ENCODE measurements at places on chromosomes 12 and 14.

GRCh38 chr12:55624056-55624455 is 12.6 kb upstream of the OR10P1 start:
- DNase-seq = no peak

DNA sequence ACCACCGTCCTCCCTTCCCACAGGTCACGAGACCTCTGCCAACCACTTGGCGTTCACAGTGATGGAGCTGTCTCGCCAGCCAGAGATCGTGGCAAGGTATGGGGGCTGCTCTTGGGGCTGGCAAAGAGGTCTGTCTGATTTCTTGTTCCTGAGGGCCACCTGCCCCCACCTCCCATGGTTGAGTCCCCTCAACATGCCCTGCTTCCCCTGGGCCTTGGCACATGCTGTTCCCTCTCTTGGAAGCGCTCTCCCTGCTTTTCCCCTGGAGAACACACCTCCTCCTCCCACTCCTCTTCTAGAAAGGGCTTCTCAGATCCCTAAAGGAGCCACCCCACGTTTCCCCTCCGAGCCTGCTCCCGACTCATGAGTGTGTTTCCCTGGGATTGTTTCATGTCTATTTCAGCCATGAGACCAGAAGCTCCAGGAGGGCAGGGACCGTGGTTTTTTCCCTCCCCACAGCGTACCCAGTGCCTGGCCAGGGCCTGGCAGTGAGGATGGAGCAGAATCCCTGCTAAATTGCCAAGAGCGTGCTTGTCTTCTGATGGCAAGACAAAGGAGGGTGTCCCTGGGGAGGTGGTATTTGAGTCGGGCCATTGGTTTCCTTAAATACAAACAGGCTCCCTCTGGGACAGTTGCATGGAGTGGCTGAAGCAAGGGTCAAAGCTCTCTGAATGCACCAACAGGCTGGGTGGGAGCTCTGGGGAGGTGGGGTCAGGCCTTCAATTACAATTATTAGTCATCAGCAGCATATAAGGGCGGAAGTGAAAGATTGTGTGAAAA is 34.1 kb downstream of the CYP46A1 start:
- DNase-seq = no peak

GRCh38 chr12:6961695-6962284 is 8.7 kb downstream of the PHB2 start:
- DNase-seq = no peak

DNA sequence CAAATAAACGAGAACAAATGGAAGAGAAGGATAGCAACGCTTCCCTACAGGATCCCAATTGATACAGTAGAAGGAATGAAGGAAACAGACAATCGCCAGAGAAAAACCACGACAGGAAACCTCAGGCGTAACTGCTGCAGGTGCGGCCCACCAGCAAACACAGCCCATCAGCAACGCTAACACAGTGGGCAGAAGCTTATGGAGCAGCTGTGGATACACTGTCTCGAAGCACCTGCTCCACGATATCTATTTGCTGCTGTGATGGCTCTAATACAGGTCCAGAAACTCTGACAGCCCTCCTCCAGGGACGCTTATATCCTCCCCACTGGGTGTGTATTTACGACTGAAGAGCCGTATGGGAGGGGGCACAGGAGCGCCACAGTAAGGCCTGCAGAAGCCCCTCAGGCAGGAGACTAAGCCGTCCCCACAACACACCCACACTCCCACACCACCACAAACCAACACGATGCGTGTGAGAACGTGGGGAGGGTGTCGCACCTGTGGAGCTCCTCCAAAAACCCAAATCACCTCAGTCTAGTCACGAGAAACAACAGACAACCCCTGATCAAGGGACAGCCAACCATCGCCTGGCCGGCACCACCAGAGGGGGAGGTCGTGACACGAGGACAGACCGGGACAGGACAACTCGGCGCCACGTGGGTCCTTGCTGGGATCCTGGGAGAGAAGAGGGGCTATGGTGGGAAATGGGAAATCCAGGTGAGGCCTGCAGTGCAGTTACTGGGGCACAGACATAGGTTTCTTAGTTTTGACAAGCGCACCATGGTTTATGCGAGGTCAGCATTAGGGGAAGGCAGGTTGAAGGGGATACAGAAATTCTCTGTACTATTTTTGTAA is 24.0 kb downstream of the POLE start:
- no peak for DNase-seq

DNA sequence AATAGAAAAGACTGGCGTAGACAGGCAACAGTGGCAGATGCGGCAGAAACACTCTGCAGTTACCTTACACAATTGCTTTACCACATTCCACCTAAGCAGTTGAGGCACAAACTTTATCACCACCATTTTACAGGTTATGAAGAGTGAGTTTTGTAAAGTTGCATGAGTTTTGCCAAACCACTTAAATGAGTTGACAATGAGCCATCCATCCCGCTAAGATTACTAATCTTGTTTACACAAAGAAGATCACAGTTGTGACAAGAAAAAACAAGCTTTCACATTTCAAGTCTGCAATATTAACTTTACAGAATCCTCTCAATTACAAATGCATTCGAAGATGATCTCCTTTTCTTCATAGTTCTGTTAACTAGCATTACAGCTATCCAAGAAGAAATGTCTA is 1.8 kb downstream of the TMCC3 start:
- no peak for DNase-seq

GRCh38 chr12:100216337-100216736 is 15.7 kb downstream of the ACTR6 start:
- DNase-seq = no peak

DNA sequence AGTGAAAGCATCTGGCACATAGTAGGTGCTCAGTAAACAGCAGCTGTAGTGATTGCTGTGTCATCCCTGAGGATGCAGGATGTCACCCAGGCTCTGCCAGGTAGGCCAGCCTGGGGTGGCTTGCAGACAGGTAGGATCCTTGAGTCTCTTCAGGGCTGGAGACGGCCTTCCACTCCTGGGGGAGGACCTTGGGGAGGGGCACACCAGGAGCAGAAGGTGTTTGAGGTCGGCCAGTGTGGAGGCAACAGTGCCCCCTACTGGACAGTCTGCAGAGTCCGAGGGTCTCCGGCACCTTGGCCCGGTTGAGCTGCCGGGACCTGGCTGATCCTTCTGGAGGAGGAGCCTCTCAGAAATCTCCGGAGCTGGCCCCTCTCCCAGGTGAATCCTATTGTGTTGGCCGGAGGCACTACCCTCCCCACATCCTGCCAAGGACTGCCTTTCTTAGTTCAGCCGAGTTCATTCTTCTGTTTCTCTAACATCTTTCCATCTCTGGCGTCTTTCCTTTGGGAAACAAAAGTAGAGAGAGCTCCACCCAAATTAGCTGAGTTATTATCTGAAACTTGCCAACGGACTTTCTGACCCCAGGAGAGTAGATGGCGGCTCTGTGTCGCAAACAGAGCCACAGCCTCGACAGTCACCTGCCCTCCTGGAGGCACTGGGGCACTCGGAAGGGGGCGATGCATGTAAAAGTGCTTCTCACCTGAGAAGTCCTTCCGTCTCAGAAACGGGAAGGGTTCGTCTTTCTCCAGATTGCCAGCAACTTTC is 41.8 kb upstream of the CLMN start:
- DNase-seq = no peak

DNA sequence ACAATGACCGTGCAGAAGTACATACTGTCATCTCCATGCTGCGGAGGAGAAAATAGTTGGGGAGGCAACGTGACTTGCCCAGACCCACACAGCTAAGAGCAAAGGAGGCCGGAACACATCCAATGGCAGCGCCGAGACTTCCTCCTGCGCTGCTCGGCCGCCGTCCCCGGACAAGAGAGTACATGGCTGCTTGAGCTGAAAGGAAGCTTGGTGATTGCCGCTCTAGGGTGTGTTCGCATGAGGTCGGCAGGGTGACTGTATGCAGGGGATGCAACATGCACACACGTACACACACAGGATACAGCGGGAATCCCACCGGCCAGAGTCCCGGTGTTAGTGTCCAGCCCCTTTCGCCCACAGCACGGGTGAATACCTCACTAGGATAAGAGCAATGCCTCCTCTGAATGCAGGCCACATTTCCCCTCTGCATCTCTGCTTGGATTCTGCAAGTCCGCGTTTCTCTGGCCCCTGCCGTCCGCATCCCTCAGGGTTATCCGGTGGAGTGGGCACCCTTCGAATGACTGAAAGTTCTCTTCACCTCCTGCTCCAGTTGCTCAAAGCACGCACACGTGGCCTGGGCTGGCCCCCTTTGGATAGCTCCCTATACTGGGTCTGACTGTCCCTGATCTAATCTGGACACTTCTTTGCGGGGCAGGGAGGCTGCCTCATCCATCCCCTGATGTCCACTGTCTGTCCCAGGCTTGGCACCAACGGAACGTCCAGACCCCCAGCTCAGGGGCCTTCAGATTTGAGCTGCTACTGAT is 78.8 kb downstream of the GSC start:
- DNase-seq = no peak

DNA sequence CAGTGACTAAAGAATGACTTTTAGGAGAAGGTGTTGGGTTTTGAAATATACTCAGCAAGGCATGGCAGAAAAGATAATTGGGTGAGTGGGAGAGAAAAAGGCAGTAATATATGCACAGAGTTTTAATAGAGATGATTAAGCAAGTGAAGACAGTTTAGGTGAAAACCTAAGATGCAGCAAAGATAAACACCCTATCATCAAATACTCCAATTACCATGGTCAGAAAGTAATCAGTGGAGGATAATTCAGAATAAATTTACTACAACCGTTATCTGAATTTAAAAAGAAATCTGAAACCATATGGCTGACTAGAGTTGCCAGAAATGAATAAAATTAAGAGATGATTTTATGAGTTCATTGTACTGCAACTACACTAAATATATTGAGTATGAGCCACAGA is 26.8 kb downstream of the NAA30 start:
- DNase-seq = no peak

DNA sequence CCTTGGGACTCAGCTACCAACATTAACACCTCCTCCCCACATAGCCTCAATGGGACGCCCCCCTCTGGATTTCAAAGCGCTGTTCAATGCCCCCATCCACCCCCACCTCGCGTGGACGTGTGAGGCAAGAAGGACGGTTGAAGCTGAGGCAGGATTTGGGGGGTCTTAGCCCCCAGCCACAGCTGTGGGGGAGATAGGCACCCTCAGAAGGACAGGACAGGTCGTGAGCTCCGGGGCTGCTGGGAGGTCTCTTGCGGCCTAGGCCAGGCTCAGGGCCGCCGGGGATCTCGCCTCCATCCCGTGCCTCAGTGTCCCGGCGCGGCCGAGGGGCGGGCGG is 8.3 kb upstream of the SP7 start:
- DNase-seq = no peak

- DNase-seq = no peak
Measured at GRCh38 chr12:66273147-66273546, 29.1 kb upstream of the HELB start.

GRCh38 chr12:132230381-132230780 is 86.1 kb downstream of the NOC4L start:
- DNase-seq = no peak

GRCh38 chr12:106248846-106249371 is 1.1 kb upstream of the CKAP4 start:
- DNase-seq = peak; percentile 31

DNA sequence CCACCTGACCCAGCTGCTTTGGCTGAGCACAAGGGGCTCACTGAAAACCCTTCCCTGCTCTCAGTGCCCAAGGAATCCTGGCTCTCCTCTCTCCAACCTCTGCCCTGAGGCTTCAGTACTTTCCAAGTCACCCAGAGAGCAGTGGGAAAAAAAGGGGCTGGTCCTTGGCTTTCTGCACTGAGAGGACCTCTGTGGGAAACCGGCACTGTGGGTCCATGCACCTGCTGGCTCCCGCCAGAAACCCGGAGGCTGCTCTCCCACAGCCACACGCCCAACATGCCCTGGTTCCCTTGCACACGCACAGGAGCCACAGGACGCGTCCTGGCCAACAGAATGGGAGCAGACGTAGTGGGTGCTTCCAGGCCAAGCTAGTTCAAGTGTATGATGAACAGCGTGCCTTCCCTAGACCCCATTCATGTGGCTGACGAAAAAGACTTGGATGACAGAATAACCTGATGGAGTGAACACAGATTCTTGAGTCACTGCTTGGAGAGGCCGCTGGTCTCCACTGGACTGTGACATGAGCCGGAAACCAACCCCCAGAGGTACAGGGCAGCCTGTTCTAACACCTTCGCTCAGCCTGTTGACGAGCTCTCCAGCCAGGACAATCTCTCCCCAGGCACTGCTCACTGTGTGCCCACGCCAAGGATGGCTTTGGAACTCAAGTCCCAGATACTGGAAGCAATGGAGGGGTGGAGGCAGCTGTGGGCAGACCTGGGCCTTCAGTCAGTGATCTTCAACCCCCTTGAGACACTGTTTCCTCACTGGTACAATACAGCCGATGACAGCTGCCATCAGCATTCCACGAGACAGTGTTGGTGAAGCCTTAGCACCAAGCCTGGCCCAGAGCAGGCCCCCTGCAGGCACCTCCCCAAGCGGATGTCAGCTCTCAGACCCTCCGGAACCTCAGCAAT is 87.7 kb downstream of the ITPK1 start:
- DNase-seq = no peak
